ENCODE measurements at places on chromosomes 6 and 20. TPM values are rescaled to one million over a fixed set of nuclear protein-coding genes. Genes with fewer than 3 reads are reported as not detected.

DNA sequence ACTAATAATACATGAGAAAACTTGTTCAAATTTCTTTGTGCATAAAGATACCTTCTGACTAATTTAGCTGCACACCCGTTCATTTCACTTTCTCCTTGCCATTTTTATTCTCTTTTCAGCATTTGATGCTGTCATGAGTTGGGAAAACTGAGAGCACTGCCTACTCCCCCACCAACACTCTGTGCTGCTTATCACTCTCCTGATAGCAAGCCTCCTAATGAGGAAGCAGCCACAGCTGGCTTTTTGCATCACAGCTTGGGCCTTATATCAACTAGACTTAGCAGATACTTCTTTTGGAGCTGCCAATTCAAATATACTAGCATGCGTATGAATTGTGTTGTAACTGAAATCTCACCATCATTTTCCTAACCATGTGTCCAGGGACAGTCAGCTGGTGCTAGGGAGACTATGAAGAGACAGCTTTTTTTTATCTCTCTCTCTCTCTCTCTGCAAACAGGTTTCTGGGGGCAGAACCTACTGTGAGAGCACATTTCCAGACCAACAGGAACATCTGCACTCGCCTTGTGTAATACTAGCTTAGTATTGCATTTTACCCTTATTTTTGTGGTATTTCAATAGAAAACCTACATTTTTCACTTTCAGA is 699.0 kb downstream of the KHDRBS2 start:
- DNase-seq: no peak

GRCh38 chr20:34998331-34998950 is 42.8 kb downstream of the MYH7B start:
- no peak for DNase-seq

DNA sequence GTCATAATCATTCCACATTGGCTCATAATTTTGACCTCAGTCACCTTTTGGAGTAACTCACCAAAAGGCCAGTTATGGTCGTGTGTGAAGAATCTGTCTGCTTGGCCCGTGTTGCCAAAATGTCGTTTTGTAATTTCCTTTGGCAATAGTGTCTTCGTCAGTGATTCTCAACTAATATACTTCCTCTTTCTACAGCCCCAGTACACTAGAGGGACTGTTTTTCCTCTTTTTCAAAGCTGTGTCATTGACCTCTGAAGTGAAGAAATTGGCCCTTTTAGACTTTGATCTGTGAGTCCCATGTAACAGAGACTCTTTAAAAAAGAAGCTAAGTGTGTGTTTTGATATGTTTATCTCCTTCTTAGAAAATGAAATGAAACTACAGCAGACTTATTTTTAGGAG is 5.2 kb downstream of the FOXO3 start:
- no peak for DNase-seq

GRCh38 chr6:150491131-150491810 is 108.4 kb upstream of the PLEKHG1 start:
- no peak for DNase-seq

- no peak for DNase-seq
Observed at GRCh38 chr6:16781348-16782169, 20.3 kb upstream of the ATXN1 start.

GRCh38 chr20:62202083-62202395 is 18.0 kb downstream of the HRH3 start:
- DNase-seq: peak; percentile 6

- no peak for DNase-seq
Observed at GRCh38 chr20:53794529-53795115, 201.0 kb upstream of the ZNF217 start.

- DNase-seq: no peak
Observed at GRCh38 chr6:37452522-37452921, 19.5 kb downstream of the CMTR1 start.

DNA sequence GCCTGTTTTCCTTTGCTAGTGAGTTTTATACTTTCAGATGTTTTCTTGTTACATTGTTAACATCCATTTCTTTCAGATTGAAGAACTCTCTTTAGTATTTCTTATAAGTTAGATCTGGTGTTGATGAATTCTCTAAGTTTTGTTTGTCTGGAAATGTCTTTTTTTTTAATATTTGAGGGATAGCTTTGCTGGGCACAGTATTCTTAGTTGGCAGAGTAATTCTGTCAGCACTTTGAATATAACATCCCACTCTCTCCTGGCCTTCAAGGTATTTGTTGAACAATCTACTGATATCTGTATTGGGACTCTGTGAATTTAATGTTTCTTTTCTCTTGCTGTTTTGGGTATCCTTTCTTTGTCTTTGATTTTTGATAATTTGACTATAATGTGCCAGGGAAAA is 79.4 kb upstream of the UST start:
- no peak for DNase-seq

- no peak for DNase-seq
Observed at GRCh38 chr6:51584163-51584562, 503.2 kb downstream of the PKHD1 start.

DNA sequence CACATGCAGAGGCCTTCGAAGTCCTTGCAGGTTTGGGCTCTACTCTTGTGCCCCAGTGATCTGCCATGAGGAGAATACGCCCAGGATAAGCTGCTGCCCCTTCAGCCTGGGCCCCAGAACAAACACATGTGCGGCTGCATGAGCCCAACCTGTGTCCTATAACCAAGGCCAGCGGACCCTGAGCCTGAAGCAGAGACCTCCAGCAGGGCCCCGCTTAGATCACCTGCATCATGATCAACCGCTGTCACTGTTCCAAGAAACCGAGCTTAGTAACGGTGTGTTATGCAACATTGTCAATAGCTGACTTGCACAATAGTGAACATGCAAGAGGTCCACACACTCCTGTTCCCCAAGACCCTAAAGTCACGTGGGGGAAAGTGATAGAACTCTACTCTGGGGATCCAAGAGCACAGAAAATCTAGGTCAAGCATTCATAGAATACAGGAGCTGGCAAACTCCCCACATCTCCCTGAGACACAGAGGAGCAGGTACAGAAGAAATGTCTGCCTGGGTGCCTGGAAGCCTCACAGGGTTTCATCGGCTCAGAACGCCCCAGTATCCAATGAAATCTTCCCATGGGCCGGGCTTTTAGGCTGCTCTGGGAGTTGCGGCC is 136.2 kb downstream of the BMP7 start:
- DNase-seq: no peak

GRCh38 chr6:155317186-155317585 is 2.9 kb upstream of the TFB1M start:
- DNase-seq: no peak

GRCh38 chr6:13500264-13500663 is 12.9 kb upstream of the GFOD1 start:
- DNase-seq: no peak

DNA sequence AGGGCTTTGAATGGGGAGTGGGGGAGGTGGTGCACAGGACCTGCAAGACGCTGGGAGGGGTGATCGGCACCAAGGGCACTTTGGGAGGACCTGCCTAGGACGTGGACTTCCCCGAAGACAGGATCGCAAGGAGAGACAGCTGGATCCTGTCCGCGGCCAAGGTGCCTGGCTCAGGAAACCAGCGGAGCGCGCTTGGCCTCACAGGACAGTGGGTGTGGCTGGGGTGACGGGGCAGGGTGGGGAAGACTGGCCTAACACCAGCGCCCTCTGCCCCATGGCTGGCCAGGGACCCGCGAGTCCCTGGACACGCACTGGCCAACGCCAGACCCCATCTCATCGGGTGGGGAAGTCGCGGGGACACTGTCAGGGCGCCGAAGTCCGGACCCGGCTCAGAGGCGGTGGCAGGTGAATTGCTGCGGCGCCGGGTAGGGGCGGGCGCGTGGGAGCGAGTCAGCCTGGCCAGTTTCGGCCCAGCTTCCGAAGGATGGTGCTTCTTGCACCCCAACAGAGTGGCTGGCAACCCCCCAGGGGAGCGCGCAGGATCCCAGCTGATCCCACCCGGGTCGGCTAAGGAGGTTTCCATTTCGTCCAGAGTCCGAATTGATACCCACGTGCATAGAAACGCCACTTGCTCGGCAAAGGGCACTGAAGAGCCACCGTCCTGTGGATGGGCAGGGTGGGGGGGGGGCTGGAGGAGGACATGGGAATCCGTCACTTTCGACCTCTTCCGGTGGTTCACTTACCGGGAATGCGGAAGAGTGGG is 785 bp upstream of the THBD start:
- DNase-seq: peak; percentile 41

GRCh38 chr6:119350952-119351372 is 1.4 kb upstream of the MAN1A1 start:
- no peak for DNase-seq

BPIFB1 gene
- not detected for total RNA-seq

E2F3 gene
- 10.1 TPM for total RNA-seq

OR2H2 gene
- total RNA-seq: not detected

DUSP15 gene
- 19.3 TPM for total RNA-seq

ULBP3 gene
- total RNA-seq: 7.5 TPM

PRSS35 gene
- 26.6 TPM for total RNA-seq

STMND1 gene
- total RNA-seq: not detected

LZTS3 gene
- 56.8 TPM for total RNA-seq

SLC35B2 gene
- 71.8 TPM for total RNA-seq
